ENCODE measurements at places on chromosomes 1 and 21.

DNA sequence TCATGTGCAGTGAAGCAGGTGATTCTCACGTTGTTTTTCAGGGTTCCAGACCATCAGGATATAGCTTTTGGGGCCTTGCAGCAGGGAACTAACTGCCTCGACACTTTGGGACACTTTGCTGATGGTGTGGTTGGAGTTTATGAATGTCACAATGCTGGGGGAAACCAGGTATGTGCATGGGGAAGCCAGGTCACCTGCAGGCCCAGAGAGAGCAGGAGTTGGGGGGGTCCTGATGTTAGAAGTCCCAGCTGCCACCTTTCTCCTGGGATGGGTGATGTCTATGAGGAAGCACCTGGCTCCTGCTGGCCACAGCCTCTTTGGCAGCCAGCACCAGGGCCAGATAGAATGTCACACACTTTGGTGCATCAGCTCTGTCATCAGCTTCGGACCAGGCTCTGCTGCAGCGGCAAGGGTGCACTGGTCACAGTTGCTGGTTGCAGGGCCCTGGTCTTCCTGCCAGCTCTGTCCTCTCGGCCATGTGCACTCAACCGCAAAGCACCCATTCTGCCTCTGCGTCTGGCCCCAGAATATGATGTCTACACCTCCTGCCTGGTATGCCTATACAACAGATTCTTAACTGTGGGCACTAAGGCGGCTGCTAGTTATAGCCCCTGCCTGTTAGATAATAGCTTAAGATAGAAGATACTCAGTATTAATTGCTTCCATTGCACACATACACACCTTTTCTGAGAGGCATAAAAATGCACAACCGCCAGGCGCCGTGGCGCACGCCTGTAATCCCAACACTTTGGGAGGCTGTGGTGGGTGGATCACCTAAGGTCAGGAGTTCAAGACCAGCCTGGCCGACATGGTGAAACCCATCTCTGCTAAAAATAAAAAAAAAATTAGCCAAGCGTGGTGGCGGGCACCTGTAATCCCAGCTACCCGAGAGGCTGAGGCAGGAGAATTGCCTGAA, 160.7 kb downstream of the PGBD5 start:
- DNase-seq = no peak

GRCh38 chr1:16721871-16722641, 18.3 kb upstream of the RNU1-4 start:
- DNase-seq = no peak

- no peak for DNase-seq
These were observed 410.7 kb downstream of the SMYD3 start for GRCh38 chr1:246096356-246096755.

- peak; percentile 61 for DNase-seq
These were observed 2.0 kb downstream of the SCMH1 start for GRCh38 chr1:41239988-41240610.
